ENCODE measurements at places on chromosomes 7 and 10. TPM values are rescaled to one million over a fixed set of nuclear protein-coding genes. Genes with fewer than 3 reads are reported as not detected.

Gene PALS2
- polyA plus RNA-seq = 4.4 TPM

Gene CLDN3
- 96.5 TPM for polyA plus RNA-seq

Gene PDIA4
- 63.6 TPM for polyA plus RNA-seq

Gene LRGUK
- not detected for polyA plus RNA-seq

Gene HUS1
- 11.4 TPM for polyA plus RNA-seq

Gene PAPSS2
- polyA plus RNA-seq = 36.7 TPM

Gene CHRM2
- polyA plus RNA-seq = not detected

Gene ALOX5
- 45.0 TPM for polyA plus RNA-seq

Gene CDK14
- 14.7 TPM for polyA plus RNA-seq

Gene IL6
- 921 TPM for polyA plus RNA-seq

Gene NCF1
- polyA plus RNA-seq = 7.0 TPM

Gene EFCAB10
- polyA plus RNA-seq = not detected

Gene TRDMT1
- 1.3 TPM for polyA plus RNA-seq

Gene TSPAN33
- 6.1 TPM for polyA plus RNA-seq

Gene AGR2
- polyA plus RNA-seq = 6.8 TPM

Gene ZNF716
- polyA plus RNA-seq = not detected

Gene RNF32
- polyA plus RNA-seq = 0.71 TPM

Gene EIF5AL1
- 0.92 TPM for polyA plus RNA-seq

Gene ADAM22
- 0.17 TPM for polyA plus RNA-seq

Gene PRPS1L1
- polyA plus RNA-seq = not detected

Gene GJD4
- polyA plus RNA-seq = not detected

Gene SCART1
- polyA plus RNA-seq = 1.3 TPM

Gene GIMAP4
- polyA plus RNA-seq = 9.4 TPM

Gene HOXA4
- polyA plus RNA-seq = 4.9 TPM

Gene LBX1
- not detected for polyA plus RNA-seq

Gene IL15RA
- 19.8 TPM for polyA plus RNA-seq

Gene SLC35G1
- 4.0 TPM for polyA plus RNA-seq

Gene LHFPL3
- polyA plus RNA-seq = not detected

Gene HOXA2
- 0.20 TPM for polyA plus RNA-seq

Gene GPR22
- polyA plus RNA-seq = not detected

Gene FOXI2
- polyA plus RNA-seq = not detected

Gene GNA12
- 42.6 TPM for polyA plus RNA-seq

Gene RBP4
- 158 TPM for polyA plus RNA-seq

Gene ZNF273
- 3.9 TPM for polyA plus RNA-seq

Gene UPK3B
- polyA plus RNA-seq = 12.8 TPM

Gene CTNNA3
- polyA plus RNA-seq = 0.05 TPM

Gene CDHR1
- polyA plus RNA-seq = 0.15 TPM

Gene SAP25
- polyA plus RNA-seq = 4.3 TPM

Gene PPP1R9A
- polyA plus RNA-seq = 0.85 TPM

Gene SLC16A9
- polyA plus RNA-seq = 0.19 TPM

Gene COL28A1
- 0.51 TPM for polyA plus RNA-seq

Gene ZNF239
- polyA plus RNA-seq = 1.6 TPM

Gene LRIT1
- polyA plus RNA-seq = not detected

Gene BTBD16
- polyA plus RNA-seq = 0.07 TPM

Gene ODAD2
- not detected for polyA plus RNA-seq

Gene GCK
- polyA plus RNA-seq = 0.56 TPM
